CD4-positive, alpha-beta T cell treated with Interleukin-15 for 4 hours (primary cell): ENCODE measurements at places on chromosomes 3 and 15.

DNA sequence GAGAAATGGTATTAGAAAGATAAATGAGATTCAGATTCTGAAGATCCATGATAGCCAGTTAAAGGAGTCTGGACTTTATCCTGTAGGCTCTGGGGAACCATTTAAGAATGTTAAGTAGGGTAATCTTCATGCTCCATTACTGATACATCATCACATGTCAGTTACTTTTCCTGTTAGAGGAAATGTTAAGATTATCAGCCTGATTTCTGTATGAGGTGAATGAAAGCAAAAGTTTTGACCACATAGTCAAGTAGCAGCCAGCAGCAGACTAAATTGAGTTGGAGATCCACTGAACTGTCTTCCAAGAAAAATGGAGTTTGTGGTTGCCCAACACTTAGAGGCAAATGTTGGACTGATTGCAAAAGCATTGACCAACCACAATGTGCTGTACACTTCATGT, 4.7 kb upstream of the COPB2 start:
- no peak for DNase-seq

DNA sequence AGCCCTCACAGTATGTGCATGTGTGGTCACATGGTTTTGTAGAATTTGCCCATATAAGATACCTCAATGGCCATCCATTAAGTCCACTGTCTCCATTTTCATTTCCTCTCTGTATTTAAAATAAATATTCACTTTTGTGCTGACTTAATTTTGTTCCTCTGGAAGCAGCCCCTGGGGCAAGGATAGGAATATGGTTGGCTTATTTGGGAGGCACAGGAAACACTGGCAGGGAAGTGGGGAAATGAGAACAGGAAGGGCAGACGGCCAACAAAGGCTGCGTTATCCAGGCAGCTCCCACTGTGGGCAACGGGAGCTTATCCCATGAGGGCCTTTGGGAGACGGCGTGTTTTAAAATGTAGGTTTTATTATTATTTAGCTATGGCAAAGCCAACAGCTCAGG, 148.6 kb downstream of the SHQ1 start:
- no peak for DNase-seq

DNA sequence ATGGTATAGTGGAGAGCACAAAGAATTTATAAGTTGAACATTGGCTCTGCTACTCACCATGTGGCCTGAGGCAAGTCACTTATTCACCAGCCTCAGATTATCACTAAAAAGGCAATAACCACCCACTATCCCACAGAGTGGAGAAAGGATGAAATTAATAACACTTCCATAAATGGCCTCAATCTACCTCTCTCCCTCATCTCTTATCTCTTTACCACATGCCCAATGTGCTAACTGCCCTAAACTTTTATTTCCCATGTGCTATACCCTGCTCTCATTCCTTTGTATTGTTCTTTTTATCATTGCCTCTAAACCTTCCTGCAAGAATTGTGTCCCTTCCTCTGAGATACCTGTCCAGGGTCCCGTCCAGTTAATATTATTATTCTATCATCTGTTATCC, 26.0 kb downstream of the SLC12A6 start:
- no peak for DNase-seq

GRCh38 chr3:155411500-155412223, 118.2 kb upstream of the STRIT1 start:
- no peak for DNase-seq

DNA sequence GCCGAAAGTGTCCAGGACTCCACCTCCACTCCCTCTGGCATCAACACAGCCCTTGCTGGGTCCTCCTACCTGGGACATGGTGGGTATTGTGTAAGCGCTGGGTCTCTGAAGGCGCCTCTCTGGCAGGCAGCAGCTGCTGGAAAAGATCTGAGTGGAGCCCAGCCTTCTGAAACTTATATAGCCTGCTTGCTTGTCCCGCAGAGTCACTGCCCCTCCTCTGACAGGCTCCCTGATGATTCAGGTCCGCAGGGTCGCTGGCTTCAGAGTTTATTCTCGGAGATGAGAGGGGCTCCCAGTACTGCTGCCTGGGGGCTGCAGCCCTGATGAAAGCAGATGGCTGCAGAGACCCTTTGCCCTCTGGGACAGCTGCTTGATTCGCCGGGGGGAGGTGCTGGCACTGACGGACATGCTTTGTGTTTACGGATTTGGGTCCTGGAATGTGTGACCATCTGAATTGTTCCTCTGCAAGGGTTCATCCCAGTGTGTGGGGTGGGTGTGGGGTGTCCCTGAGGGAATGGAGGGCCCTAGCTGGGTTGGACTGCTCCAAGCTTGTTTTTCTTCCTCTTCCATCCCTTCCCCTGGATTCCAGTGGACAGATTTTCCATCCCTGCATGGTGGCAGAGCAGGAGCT, at the start of gene MUSTN1:
Gene MUSTN1, minus strand, starts transcription at position 149 of the 631 bp plus-strand sequence. Its CDS starts 71 bp downstream, at position 78.
- no peak for DNase-seq

DNA sequence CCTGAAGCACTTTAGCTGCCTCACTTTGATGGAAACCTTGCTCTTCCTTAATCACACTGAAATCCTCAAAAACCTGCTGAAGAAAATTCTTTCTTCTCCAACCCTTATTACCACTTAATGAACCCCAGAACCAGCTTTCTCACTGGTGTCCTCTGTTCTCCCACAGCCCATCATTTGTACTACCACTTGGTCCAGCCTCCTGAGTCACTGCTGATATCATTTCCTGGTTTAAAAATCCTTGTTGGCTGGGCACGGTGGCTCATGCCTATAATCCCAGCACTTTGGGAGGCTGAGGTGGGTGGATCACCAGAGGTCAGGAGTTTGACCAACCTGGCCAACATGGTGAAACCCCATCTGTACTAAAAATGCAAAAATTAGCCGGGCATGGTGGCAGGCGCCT, 418.6 kb upstream of the KCNMB2 start:
- no peak for DNase-seq

DNA sequence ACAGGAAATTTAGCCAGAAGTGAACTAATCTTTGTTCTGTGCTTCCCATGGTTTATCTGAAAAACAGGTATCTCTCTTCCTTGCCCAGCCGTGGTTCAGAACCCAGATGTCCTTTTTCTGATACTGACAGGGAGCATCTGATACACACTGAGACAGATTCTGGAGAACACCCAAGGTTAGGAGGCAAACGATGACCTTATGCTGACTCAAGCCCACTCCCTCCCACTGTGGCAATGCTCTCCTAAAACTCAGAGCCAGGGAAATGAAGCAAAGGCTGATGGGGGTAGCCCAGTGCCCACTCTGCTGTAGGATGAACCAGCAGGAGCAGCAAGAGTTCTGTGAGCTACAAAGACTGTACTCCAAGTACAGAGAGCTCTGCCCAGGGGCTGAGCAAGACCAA, 225.1 kb downstream of the NTRK3 start:
- no peak for DNase-seq

- DNase-seq = peak; percentile 23
These were observed 32.2 kb upstream of the TRH start for GRCh38 chr3:129942296-129942695.

DNA sequence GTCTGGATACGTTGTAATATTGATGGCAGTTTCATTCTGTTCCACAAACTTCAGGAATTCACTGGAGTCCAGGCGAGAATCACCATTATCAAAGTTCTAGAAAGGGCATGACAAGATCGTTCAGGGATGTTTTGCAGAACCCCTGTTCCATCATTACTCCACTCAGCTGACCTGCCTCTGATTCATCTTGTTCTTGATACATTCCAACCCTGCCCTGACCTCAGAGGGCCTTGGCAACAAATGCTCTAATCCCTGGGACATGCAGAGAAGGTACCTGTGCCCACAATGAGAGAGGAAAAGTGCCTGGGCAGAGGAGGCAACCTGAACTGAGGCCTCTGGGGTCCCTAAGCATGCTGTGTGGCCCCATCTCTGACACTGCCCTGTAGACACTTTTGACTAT, 45.9 kb downstream of the FSTL1 start:
- DNase-seq = no peak

DNA sequence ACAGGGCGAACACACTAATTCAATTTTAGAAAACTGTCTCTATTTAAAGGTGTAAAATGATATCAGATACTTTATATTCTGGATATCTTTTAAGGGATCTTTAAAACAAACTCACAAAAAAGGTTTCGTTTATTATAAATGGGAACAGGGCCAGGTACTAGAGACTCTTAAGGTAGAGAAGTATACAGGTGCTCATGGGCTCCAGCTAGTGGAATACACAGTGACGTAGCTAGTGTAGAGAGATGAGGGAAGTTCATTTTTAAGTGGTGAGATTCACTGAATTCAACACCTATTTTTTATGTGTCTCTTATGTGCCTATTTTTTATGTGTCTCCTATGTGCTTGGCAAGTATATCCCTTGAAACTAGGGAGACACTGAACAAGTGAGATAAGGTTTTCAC, 132.7 kb upstream of the FAM3D start:
- DNase-seq = no peak
